GM23248 (cell line): ENCODE measurements at places on chromosomes 1 and 21. TPM values are rescaled to one million over a fixed set of nuclear protein-coding genes. Genes with fewer than 3 reads are reported as not detected.

KDF1 gene
- not detected in 2 replicates for total RNA-seq

LCE3E gene
- not detected in 2 replicates for total RNA-seq

GRCh38 chr1:59705466-59706302 lies 109.1 kb upstream of the HOOK1 start:
- DNase-seq: peak; percentile 88
- H3K4me3 ChIP-seq: no peak overlapping the region
- H3K27me3 ChIP-seq: no peaks in the 10 kb centered on the region
- H3K36me3 ChIP-seq: no peaks in the 10 kb centered on the region
- H3K27ac ChIP-seq: peak overlapping the region; percentile 77

DNA sequence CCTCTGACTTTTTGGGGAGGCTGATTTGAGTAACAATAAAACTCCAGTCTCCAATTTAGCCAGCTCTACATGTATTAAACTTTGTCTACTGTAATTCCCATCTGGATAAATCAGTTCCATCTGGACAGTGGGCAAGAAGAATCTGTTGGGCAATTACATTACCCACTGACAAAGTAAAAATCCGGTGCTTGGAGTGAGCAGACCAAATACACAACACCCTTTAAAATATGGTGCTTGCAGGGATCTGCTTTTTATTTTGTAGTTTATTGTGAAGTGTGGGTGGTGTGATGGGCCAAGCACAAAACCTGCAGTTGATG lies 8.9 kb upstream of the CD55 start:
- no peak overlapping the region for H3K4me3 ChIP-seq
- H3K36me3 ChIP-seq: no peaks in the 10 kb centered on the region
- H3K27ac ChIP-seq: no peak overlapping the region
- peaks cover 27% of the 10 kb centered on the region for H3K4me1 ChIP-seq
- DNase-seq: peak; percentile 45

DNA sequence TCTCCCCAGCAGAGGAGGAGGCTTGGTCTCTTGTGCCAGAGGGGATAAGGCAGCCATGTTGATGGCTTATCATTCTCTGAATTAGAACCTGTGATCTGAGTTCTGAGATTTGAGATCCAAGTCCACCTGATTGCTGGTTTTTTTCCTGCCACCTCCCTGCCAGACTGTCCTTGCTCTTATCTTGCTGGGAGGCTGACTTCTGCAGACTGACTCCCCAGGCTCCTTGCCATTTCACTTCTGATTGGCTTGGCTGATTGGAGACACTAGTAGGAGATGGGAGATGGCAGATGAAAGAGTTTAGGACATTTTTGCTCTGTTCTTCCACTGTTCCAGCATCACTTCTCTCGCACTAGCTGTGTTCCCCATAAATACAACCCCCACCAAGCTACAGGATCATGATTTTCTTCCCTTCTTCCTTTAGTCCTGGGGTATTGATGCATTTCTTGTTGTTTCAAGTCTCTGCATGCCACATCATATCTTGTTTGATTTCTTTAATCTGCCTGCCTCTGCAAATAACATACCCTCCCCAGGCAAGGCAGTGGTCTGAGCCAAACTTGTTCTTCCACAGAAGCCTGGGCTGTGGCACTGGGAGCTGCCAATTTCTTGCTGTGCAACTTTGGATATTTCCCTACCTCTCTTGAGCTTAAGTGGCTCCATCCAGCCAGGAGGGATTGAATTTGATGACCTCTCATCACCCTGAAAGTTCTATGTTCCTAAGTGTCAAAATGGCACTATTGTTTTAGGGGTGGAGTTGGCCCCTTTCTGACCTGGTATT lies 963 bp upstream of the CYP4B1 start:
- no peak overlapping the region for H3K4me3 ChIP-seq
- H3K27ac ChIP-seq: no peak overlapping the region
- H3K4me1 ChIP-seq: no peaks in the 10 kb centered on the region

- no peak for DNase-seq
- no peak overlapping the region for H3K27ac ChIP-seq
- H3K4me3 ChIP-seq: no peak overlapping the region
- H3K4me1 ChIP-seq: no peaks in the 10 kb centered on the region
- H3K36me3 ChIP-seq: no peaks in the 10 kb centered on the region
Observed at GRCh38 chr1:20686883-20687725, 25.9 kb upstream of the DDOST start.

DNA sequence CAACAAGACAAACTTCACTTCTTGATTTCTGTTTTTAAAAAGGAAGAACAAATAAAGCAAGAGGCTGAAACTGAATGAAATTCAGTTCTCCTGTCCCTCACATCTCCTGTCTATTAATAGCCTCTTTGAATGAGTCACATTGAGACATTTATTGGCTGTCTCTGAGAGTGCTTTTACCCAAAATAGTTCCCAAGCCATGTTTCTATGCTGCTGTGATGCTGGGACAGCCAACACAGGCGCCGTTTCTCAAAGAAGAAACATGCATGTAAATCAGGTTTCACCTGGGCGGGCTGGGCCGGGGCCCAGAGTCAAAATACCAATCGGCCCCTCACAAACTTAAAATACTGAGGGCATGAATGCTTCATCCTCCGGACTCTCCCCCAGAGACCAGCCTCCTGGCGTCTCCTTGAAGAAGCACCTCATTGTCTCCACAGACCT lies 105.2 kb downstream of the EDEM3 start:
- H3K36me3 ChIP-seq: no peaks in the 10 kb centered on the region
- no peak overlapping the region for H3K4me3 ChIP-seq
- DNase-seq: peak; percentile 76
